ENCODE measurements at places on chromosomes 7 and 10.

DNA sequence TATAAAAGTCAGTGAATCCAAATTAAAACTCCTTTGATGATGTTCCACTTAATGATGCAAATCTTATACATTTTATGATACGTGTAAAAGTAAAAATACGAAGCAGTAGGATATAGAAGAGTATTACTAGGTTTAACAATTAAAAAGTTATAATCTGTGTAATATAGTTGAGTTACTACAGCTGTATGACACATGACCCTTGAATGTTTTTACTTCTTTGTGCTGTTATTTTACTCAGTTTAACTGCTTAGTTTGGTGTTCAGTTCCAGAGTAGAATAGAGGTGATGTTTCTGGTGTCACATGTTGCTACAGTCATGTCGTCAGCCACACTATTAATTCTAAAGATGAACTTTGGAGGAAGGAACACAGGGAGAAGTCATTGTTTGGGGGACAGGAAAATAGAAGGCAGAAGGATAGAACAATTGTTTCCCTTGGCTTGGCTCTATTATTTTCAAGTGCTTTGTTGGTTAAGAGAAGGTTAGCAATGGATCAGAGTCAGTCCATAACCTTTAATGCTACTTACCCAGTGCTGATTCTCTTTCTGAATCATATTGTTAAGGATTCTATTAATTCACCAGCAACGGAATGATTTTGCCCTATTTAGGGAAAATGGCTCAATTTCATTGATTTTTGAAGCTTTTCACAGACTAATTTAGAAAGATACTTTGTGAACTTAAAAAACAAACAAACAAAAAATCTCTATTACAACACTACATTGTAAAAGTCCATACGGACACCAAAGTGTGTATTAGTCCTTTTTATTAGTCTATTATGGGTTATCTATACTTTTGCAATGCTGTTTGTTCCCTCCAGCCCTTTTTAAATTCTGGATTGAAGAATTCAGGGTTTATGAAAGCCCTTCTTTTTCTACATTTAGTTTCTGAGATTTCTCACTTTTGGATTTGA lies 73.4 kb downstream of the CPED1 start:
- DNase-seq = no peak

DNA sequence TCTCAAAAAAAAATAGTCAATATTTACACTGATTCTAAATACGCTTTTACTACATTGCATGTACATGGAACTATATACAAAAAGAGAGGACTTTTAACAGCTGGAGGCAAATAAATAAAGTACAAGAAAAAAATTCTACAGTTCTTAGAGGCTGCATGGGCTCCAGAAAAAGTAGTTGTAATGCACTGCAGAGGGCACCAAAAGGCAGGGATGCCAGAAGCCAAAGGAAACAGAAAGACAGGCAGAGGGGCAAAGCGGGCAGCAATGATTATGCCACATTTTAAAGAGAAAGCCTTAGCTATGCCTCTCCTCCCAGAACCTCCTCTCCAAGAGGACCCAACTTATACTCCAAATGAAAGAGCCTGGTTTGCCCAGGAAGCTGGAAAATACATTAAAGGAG lies 11.6 kb upstream of the ADCK2 start:
- no peak for DNase-seq

- no peak for DNase-seq
These were observed 52.8 kb downstream of the CUBN start for GRCh38 chr10:17076626-17077345.

GRCh38 chr10:635088-635861 lies 54.2 kb downstream of the DIP2C start:
- DNase-seq = no peak
